ENCODE measurements at places on chromosomes 3 and 15. TPM values are rescaled to one million over a fixed set of nuclear protein-coding genes. Genes with fewer than 3 reads are reported as not detected.
A peak's percentile ranks its signal among the peaks of the same experiment; 100 is the strongest.

DNA sequence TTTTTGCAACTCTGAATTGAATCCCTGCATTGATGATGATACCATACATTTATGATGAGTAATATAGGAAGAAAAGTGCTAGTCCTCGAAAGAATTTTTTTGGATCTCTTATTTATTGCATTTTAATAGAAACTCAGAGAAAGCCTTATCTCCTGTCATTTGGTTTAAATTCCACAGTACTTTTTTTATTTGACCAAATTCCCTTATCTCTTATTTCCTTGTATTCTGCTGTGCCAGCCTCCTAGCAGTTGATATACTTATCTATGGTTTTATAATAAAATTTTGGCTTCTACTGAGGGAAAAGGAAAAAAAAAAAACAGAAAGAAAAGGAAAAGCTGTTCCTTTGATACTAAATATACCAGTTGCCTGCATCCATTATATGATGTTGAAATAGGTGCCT, 535.1 kb upstream of the NR2F2 start:
- no peaks in the 10 kb centered on the region for H3K4me1 ChIP-seq
- no peaks in the 10 kb centered on the region for H3K36me3 ChIP-seq
- no peak overlapping the region for H3K4me3 ChIP-seq
- peaks cover 1% of the 10 kb centered on the region for H3K27me3 ChIP-seq
- no peak for DNase-seq
- no peak overlapping the region for H3K27ac ChIP-seq

- no peak for DNase-seq
- H3K4me1 ChIP-seq = no peaks in the 10 kb centered on the region
- H3K27me3 ChIP-seq = peaks cover 6% of the 10 kb centered on the region
- H3K27ac ChIP-seq = no peak overlapping the region
- no peaks in the 10 kb centered on the region for H3K36me3 ChIP-seq
- no peak overlapping the region for H3K4me3 ChIP-seq
Observed at GRCh38 chr15:68536331-68537095, 42.3 kb upstream of the CORO2B start.

The MITF gene
- total RNA-seq = 0.63 TPM

DNA sequence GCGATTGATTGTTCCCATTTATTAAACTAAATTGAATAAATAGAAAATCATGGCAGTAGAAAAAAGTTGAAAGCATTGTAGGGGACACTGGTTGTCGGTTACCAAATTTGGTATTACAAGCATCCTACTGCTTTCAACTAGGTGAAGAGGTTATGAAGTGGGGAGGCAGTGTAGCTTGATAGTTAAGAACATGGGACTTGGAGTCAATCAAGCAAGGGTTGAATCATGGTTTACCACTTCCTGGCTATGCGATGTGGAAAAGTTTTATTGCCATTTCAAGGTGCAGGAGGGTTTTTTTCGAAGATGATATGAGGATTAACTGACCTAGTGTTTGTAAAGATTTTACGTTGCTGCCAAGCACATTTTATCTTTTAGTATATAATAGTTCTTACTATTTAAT, 318.2 kb upstream of the KCNH8 start:
- H3K4me1 ChIP-seq = peaks cover 30% of the 10 kb centered on the region
- no peaks in the 10 kb centered on the region for H3K27me3 ChIP-seq
- H3K36me3 ChIP-seq = no peaks in the 10 kb centered on the region
- DNase-seq = peak; percentile 39
- H3K4me3 ChIP-seq = no peak overlapping the region
- no peak overlapping the region for H3K27ac ChIP-seq

DNA sequence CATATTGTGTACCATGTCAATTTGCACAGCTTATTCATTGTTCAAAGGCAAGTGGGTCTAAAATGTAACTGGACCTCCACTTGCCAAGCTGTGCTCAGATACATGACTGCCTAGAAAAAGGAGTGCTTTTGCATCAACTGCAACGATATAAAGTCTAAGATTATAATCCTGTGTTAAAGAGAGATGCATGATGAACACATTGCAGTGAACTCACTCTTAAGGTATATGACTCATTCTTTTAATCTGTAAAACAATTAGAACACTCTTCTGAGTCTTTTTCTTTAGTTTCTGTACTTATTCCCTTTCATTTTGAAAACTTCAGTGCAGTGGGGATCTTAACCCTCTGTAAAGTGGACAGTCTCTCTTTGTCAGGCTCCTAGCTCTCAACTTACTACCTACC, 982.8 kb downstream of the ROBO1 start:
- no peaks in the 10 kb centered on the region for H3K27me3 ChIP-seq
- no peaks in the 10 kb centered on the region for H3K4me1 ChIP-seq
- DNase-seq = no peak
- no peaks in the 10 kb centered on the region for H3K36me3 ChIP-seq

- no peak for DNase-seq
- no peaks in the 10 kb centered on the region for H3K27me3 ChIP-seq
- H3K4me3 ChIP-seq = no peak overlapping the region
- H3K27ac ChIP-seq = no peak overlapping the region
- H3K36me3 ChIP-seq = peaks cover 3% of the 10 kb centered on the region
Observed at GRCh38 chr3:131038326-131038725, 11.6 kb downstream of the NEK11 start.

DNA sequence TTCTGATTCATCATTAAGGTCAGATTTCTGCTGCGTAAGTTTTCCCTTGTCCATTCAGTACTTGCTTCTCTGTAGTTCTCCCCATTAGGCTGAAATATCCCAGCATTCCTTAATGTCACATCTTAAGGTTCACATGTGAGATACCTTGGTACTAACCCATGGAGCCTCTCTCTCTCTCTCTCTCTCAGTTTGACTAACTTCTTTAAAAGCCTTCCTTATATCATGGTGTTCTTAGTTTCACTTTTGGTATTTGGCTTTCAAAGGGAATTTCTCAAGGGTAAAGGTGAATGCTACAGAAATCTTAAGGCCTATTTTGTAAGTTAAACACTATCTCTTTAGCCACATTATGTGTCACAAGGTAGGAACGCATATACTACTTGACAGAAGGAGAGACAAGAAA, 427.3 kb upstream of the ZNF717 start:
- H3K27me3 ChIP-seq = no peaks in the 10 kb centered on the region
- no peaks in the 10 kb centered on the region for H3K36me3 ChIP-seq
- H3K27ac ChIP-seq = no peak overlapping the region
- no peaks in the 10 kb centered on the region for H3K4me1 ChIP-seq
- DNase-seq = no peak

The CCR5 gene
- total RNA-seq = 0.14 TPM

- peaks cover 4% of the 10 kb centered on the region for H3K36me3 ChIP-seq
- no peaks in the 10 kb centered on the region for H3K4me1 ChIP-seq
- no peak overlapping the region for H3K4me3 ChIP-seq
- no peak overlapping the region for H3K27ac ChIP-seq
Observed at GRCh38 chr15:66758844-66759243, 56.8 kb downstream of the SMAD6 start.

- no peak for DNase-seq
- no peaks in the 10 kb centered on the region for H3K27me3 ChIP-seq
- H3K4me3 ChIP-seq = no peak overlapping the region
Observed at GRCh38 chr3:50003216-50003615, 63.3 kb downstream of the RBM6 start.
